ENCODE measurements at places on chromosomes 4 and X.

DNA sequence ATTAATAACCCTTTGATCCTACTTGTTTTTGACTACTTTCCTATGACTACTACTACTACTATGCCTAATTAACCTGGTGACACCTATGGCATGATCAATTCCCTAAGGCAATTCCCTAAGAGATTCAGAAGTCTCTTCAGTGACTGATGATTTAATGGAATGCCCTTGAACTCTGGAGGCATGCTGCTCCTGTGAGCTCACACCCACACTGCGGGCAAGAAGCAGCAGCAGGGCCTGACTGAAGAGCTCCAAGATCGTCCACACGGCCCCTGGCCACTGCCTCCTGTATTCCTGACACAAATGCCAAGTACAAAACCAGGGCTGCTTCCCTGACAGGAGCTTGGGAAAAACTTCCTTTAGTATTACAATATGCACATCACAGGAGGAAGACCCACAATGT lies 74.2 kb upstream of the STS start:
- DNase-seq = no peak

DNA sequence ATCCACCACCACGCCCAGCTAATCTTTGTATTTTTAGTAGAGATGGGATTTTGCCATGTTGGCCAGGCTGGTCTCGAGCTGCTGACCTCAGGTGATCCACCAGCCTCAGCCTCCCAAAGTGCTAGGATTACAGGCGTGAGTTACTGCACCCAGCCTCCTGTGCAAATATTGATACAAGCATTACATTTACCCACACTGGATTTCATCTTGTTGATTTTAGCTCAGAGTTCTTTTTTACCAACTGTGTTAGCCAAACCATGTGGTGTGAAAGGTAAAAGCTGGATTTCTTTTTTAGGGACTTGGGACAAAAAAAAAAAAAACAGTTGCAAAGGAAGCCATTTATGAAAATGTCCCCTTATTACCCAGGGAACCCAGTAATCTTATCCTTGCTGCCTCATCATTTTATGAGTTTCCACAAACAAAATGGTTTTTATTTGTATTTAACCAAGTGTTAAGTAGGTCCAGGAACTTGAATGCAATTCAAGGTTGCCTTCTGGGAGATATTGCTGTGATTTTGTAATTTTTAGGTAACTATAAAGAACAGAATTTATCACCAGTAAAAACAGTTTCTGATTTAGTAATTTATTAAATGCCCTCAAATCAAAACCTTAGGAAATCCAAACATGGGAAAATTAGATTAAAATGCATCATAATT lies 202.5 kb downstream of the PALLD start:
- no peak for DNase-seq

DNA sequence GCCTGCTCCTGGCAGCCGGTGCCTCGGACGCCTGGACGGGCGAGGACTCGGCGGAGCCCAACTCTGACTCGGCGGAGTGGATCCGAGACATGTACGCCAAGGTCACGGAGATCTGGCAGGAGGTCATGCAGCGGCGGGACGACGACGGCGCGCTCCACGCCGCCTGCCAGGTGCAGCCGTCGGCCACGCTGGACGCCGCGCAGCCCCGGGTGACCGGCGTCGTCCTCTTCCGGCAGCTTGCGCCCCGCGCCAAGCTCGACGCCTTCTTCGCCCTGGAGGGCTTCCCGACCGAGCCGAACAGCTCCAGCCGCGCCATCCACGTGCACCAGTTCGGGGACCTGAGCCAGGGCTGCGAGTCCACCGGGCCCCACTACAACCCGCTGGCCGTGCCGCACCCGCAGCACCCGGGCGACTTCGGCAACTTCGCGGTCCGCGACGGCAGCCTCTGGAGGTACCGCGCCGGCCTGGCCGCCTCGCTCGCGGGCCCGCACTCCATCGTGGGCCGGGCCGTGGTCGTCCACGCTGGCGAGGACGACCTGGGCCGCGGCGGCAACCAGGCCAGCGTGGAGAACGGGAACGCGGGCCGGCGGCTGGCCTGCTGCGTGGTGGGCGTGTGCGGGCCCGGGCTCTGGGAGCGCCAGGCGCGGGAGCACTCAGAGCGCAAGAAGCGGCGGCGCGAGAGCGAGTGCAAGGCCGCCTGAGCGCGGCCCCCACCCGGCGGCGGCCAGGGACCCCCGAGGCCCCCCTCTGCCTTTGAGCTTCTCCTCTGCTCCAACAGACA lies 4.4 kb downstream of the SOD3 start:
- no peak for DNase-seq

DNA sequence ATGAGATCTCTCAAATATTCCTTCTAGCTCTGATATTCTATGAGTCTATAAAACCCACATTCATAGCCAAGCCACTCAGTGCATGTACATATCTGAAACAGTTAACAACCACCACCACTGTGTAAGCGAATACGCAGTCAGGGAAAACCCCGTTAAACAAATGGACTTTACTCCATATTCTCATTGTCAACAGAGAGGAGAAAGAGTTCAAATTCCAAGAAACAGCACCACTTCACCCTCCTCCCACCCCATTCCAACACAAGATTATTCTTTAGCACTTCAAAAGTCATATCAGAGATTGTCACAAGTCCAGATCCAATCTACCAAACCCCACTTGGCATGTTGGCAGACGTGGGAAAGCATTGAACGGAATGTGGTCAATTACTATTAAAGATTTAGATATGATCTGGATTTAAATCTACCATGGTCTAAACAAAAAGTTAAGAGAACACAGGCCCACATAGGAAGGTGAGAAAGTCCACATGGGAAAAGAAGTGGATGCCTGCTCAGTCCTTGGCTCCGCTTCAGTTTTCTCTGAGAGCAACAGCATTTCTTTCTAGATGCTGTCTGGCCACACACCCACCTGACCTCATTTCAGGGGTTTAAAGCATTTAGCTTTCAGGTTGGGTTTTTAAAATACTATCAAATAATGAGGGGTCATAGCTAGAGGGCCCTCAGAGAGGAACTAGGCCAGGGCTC lies 39.8 kb upstream of the KLHL13 start:
- DNase-seq = no peak

- DNase-seq = no peak
These were observed 31.0 kb downstream of the F8 start for GRCh38 chrX:154991476-154991875.

- no peak for DNase-seq
These were observed 10.1 kb downstream of the ELF4 start for GRCh38 chrX:130100180-130100579.

DNA sequence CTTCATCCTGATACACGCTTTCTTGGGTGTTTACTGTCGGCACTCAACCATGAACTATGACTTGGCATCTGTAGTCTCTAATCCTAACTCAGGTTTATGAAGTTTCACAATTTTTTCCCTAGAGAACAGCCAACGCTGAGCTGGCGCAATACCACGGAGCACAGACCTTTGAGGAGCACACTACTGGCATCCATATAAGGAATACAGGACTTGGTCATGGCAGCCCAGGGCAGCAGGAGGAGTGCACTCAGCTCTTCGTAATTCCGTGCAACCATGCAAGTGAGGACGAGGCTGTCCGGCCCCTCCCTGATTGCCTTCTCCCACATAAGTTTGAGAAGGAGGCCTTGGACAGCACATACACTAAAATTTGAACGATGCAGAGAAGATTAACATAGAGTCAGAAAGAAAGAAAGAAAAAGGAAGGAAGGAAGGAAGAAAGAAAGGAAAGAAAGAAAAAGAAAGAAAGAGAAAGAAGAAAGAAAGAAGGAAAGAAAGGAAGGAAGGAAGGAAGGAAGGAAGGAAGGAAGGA lies 41.0 kb upstream of the PDLIM5 start:
- DNase-seq = no peak

- no peak for DNase-seq
These were observed 23.3 kb downstream of the HAND2 start for GRCh38 chr4:173506597-173507211.

GRCh38 chr4:156775813-156776212 lies 195.8 kb downstream of the PDGFC start:
- DNase-seq = no peak

DNA sequence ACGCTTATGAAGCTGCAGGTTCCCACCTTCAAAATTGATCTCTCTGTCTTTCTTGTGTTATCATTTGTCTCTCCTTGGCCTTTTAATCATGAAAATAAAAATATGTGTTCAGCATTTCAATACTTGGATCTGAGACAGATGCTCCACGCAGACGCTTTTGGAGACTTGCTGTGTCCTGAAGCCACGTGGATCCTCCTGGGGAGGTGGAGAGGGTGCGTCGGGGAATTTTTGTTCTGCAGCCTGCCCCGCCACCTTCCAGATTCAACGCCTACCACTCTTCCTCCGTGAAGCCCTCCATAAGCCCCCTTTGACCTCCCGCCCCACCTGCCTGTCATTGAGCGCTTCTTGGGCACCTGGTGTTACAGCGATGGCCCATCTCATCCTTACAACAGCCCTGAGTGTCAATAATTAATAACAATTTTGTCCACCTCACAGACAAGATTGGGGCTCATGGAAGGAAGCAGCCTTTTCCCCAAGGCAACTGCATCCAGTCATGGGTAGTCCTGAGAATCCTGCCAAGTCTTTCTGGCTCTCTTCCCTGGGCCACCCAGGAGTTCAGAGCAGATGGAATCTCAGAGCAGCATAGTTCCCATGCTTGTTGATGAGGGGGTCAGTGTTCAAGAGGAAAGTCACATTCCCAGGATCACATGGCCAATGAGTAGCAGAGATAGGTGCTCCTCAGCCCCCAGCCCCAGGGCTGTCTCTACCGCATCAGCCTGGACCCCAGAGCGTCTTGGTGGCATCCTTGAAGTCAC lies 172.6 kb upstream of the PSAPL1 start:
- no peak for DNase-seq

DNA sequence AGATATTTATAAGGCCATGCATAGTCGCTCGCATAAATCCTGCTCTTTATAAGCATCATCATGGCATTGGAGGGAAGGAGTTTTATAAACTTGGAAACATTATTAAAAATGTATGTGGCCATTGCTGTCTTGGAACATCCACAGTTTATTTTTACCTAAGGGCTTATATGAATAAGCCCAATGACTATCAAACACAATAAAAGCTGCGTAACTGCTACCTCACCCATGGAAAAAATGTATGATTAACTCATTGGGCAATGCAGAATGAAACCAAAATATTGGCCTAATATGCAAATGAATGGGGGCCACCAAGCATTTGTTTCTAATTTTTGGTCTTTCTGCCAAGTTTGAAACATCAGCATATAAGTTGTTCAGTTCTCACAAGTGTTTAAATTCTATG lies 19.1 kb downstream of the GEMIN8 start:
- DNase-seq = no peak

DNA sequence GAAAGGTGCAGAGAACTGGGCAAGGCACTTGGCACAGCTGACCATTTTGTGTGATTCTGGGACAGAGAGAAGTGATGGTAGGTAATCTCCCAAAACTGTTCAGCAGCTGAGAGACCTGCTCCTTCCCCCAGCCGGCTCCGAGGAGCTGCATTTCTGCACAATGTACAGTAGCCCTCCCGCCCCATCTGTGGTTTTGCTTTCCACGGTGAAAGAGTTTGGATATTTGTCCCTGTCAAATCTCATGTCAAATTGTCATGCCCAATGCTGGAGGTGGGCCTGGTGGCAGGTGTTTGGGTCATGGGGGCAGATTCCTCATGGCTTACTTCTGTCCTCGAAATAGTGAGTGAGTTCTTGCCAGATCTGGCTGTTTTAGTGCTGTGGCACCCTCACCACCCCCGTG lies 90.5 kb upstream of the CD99 start:
- DNase-seq = no peak

GRCh38 chr4:122602277-122603142 lies 18.4 kb downstream of the IL21 start:
- no peak for DNase-seq

- no peak for DNase-seq
These were observed 14.0 kb upstream of the TAPT1 start for GRCh38 chr4:16240300-16240699.

DNA sequence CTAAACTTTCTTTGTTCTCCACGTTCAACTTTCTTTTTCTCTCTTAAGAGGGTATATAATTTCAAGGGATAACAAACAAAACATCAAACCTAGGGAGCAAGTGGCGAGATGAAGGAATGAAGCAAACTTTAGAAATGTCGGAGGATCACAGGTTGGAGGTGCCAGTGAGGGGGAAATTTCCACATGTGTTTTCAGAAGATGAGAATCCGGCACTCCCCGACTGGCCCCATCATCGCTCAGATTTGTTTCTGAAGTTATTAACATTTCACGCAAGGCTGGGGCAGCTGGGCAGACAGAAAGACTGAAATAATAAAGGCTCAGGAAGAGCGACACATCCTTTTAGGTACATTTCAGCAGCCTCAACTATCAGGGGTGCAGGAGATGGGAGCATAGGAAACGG lies 134.9 kb downstream of the SMIM20 start:
- no peak for DNase-seq

DNA sequence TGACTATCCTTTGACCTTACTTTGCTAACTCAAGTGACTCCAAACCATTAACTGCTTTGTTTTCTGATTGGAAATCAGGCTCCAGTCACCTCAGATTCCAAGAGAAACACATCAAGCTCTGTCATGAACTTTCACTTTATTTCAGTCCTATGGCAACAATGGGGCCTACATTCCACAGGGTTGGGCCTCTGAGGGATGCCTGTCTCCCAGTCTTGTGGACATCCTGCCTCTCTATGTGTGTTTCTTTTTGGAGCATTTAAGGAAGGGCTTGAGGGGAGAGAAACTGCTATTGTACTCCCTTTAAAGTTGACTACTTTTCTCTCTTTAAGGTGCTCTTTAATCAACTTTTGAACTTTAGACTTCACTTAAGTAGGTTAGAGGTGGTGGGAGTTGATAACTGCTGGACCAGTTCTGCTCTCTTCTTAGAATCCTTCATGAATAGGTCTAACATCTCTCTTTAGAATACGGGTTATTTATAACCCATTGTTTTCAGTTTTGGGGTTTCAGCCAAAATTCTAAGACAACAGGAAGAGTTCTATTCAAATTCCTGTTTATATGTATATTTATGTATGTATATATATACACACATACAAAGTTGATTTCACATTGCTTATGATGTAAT lies 274.3 kb upstream of the NR3C2 start:
- no peak for DNase-seq

DNA sequence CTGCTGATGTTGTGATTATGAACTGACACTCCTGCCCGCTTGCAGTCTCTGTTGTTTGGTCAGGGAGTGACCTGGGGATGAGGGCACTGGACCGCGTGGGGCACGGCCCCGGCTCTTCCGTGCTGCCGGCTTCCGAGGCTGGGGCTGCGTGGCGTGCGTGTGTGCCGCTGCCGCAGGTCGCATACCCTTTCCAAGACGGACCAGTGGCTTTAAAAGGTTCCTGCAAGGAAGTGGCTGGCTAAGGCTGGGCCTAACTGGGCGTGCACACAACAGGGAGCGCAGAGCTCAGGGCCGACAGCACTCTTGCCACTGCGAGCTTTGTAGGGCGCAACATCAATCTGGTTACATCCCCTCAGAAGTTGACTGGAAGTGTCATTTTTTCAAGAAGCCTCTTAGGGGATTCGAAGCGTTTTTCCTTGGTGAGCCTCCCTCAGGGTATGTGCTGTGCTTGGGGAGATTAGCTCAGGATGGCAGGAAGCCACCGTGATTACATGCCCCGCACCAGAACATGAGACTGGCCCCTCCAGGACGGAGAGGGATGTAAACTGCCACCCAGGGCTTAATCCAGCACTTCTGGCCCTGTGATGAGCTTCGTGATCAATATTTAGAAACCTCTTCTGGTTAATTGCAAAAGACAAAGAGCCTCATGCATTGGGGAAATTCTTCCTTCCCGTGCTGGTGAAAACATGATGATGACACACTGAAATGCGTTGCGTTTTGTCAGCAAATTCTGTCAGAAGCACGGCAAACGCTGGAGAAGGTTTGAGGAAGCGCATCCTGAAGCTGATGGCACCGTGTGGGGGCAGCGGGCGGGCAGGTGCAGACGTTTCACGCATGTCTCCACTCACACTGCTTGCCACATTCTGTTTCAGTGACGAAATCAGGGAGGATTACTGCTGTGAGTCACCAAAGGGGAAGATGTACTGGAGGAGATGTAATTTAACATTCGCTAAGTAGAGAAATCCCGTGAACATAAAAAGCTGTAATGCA lies 11.1 kb downstream of the MAEA start:
- no peak for DNase-seq

Measured in activated CD8-positive, alpha-beta memory T cell treated with anti-CD3 and anti-CD28 coated beads for 1 hour (primary cell).